ENCODE measurements at places on chromosomes 12 and 14. TPM values are rescaled to one million over a fixed set of nuclear protein-coding genes. Genes with fewer than 3 reads are reported as not detected.

The LRFN5 gene
- total RNA-seq = 1.3 TPM

GRCh38 chr12:54126029-54126695, 62.6 kb downstream of the SMUG1 start:
- H3K36me3 ChIP-seq = no peaks in the 10 kb centered on the region
- H3K4me3 ChIP-seq = peak overlapping the region; percentile 86
- H3K27me3 ChIP-seq = peaks cover 100% of the 10 kb centered on the region
- H3K4me1 ChIP-seq = peaks cover 21% of the 10 kb centered on the region
- no peak overlapping the region for H3K27ac ChIP-seq

DNA sequence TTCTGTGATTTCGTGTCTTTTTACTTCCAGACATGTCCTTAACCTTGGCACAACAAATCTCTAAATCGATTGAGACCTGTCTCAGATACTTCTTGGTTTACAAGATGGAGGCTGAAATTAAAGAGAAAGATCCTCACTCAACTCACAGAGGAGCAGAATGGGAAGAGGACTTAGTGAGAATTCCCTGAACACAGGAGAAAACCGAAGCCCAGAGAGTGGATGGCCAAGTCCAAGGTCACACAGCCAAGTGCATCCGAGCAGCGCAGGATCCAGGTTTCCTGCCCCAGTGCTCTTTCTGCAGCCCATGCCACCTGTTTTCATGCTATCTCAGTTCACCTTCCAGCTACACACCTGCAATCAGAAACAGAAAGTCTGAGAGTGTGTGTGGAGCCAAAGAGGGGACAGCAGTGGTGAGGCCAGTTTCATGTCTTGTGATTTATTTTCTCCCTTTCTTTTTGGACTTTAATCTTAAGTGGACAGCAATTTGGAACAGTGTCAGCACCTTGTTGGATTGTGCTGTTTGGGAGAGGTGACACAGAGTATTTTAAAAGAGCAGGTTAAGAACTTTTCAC, 22.9 kb upstream of the TCL1B start:
- peaks cover 2% of the 10 kb centered on the region for H3K27me3 ChIP-seq
- H3K4me3 ChIP-seq = no peak overlapping the region
- peaks cover 35% of the 10 kb centered on the region for H3K4me1 ChIP-seq
- no peaks in the 10 kb centered on the region for H3K36me3 ChIP-seq

GRCh38 chr12:54019924-54020590, 8.2 kb upstream of the HOXC6 start:
- H3K27ac ChIP-seq = no peak overlapping the region
- H3K27me3 ChIP-seq = peaks cover 98% of the 10 kb centered on the region
- no peaks in the 10 kb centered on the region for H3K36me3 ChIP-seq
- peaks cover 18% of the 10 kb centered on the region for H3K4me1 ChIP-seq
- H3K4me3 ChIP-seq = peak overlapping the region; percentile 84

DNA sequence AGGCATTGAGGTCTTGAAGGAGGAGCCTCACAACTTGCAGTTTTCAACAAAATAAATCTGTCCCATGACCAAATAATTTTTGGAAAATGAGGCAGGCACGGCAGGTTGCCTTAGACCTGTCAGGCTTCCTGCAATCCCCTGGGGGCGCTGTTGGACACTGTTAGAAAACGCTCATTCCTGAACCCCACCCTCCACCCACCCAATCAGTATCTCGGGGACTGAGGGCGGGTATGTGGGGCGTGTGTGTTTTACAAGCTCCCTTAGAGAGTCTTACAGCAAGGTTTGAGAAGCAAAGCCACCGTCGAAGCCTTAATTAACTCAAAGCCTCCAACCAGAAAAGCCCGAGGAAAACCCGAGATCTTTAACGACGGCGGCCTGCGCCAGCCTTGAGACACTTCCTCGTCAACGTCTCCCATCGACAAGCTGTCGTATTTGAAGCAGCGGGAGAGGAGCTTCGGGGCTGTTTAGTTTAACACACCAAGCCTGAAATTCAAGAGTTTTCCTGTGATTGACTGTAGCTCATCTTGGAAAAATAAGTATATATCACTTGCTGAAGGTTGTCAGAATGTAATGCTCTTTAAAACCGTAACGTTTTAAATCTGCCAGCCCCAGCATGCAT, 123.0 kb downstream of the GLT1D1 start:
- peak; percentile 63 for DNase-seq
- H3K27ac ChIP-seq = no peak overlapping the region
- peaks cover 5% of the 10 kb centered on the region for H3K27me3 ChIP-seq
- peaks cover 23% of the 10 kb centered on the region for H3K4me1 ChIP-seq
- no peaks in the 10 kb centered on the region for H3K36me3 ChIP-seq
